Left kidney (tissue), 8 donors: ENCODE measurements at places on chromosomes 4 and X. TPM values are rescaled to one million over a fixed set of nuclear protein-coding genes. Genes with fewer than 3 reads are reported as not detected.

GRCh38 chr4:173489514-173489913 lies 40.5 kb downstream of the HAND2 start:
- no peak for DNase-seq

PLAC1 gene
- 4.5 TPM for polyA plus RNA-seq

DNA sequence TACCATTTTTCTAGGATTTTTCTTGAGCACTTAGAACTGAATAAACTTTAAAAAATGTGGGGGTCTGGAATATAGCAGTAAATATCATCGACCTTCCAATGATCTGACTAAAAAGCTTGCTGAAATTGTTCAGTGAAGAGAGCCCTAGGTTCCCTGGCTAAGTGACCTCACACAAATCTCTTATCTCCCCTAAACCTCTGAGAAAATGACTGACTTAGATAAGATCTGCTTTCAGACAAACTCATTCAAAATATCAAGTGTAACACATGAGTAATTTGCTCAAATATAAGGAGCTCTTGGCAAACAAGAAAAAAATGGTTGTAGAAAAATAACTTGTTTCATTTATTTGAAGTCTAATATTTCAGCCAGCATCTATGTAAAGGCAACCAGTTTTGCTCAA lies 441.7 kb upstream of the SLIT2 start:
- no peak for DNase-seq

- peak; percentile 30 for DNase-seq
Measured at GRCh38 chrX:2664502-2664901, 26.6 kb upstream of the CD99 start.

- no peak for DNase-seq
Measured at GRCh38 chr4:75696581-75696980, 23.4 kb upstream of the G3BP2 start.

PLRG1 gene
- polyA plus RNA-seq = 130 TPM

C4orf36 gene
- polyA plus RNA-seq = 1.4 TPM

RAB33A gene
- 0.52 TPM for polyA plus RNA-seq

GRCh38 chr4:95838192-95838591 lies 1.7 kb upstream of the PDHA2 start:
- DNase-seq = no peak

- DNase-seq = no peak
Measured at GRCh38 chr4:4990857-4991540, 28.3 kb downstream of the CYTL1 start.

DNA sequence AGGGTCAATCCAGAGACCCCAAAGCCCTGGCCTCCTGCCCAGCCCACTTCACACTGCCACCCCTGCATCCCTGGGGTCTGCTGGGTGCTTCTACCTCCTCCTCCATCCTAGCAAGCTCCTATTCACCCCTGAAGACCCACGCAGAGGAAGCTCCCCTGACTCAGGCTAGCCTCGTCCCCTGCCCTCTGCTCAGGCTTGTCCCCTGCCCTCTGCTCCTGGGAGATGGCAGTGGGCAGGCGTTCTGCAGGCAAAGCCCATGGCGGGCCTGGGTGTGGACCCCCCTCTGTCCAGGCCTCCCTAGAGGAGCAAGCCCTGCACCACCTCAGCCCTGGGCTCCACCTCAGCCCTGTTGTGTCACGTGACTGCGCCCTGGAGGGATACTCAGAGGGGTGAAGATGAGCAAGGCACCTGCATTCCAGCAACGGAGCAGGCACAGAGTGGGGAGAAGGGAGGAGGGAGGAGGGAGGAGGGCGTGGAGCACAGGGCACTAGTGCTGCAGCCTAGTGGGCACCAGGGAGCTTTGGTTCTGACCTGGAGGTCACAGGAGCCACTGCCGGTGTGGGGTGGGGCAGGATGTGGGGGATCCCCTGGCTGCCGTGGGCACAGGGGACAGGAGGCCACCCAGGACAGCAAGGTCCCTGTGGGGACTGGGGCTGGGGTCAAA lies 27.6 kb upstream of the FGFR3 start:
- DNase-seq = no peak

DNA sequence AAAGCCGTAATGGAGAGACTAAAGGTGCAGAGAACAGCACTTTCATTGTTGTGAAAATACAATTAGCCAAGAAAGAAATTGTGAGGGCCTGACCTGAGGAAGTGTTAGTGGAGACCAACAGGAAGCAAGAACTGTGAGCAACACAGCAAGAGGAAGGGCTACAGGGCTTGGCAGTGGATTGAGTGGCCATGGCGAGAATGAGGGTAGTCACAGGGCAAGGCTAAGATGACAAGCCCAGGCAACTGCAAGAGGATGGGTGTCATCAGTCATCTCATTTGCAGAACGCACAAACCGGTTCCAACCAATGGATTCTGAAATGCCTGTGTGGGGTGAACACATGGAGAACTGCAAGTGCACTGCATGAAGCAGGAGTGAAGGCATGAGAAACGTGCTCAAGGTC lies 3.6 kb downstream of the SLC10A6 start:
- DNase-seq = no peak

SLITRK4 gene
- 17.9 TPM for polyA plus RNA-seq

CT45A1 gene
- polyA plus RNA-seq = not detected

DNA sequence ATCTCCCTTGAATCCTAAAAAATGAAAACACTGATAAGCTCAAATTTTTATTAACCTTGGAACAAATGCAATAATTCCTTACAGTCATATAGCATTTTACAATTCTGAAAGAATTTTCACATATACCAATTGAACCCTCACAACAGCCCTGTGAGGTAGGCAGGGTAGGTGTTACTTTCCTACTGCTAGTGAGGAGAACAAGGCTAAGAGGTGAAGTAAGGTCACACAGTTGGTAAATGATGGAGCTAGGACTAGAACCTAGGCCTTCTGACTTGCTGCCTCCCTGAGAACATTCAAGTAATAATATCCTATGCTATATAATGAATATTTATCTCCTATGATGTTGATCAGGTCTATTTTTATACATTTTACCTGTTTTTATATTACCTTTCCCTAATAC lies 9.7 kb downstream of the TAF9B start:
- no peak for DNase-seq

TKTL1 gene
- 0.28 TPM for polyA plus RNA-seq

SATL1 gene
- polyA plus RNA-seq = 0.57 TPM

- DNase-seq = no peak
Measured at GRCh38 chr4:40675166-40675565, 45.5 kb upstream of the RBM47 start.

DNA sequence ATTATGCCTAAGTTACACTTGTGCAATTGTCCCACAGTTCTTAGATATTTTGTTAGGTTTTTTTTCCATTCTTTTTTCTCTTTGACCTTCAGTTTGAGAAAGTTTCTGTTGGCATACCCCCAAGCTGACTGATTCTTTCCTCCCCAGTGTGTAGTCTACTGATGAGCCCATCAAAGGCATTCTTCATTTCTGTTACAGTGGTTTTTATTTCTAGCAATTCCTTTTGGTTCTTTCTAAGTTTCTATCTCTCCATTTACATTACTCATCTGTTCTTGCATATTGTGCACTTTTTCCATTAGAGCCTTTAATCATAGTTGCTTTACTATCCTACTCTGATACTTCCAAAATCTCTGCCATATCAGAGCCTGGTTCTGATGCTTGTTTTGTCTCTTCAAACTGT lies 31.9 kb downstream of the CASP6 start:
- no peak for DNase-seq

- DNase-seq = no peak
Measured at GRCh38 chr4:113962016-113962347, 17.5 kb downstream of the ARSJ start.

ZNF157 gene
- 1.6 TPM for polyA plus RNA-seq

CTAG1B gene
- polyA plus RNA-seq = not detected

DNA sequence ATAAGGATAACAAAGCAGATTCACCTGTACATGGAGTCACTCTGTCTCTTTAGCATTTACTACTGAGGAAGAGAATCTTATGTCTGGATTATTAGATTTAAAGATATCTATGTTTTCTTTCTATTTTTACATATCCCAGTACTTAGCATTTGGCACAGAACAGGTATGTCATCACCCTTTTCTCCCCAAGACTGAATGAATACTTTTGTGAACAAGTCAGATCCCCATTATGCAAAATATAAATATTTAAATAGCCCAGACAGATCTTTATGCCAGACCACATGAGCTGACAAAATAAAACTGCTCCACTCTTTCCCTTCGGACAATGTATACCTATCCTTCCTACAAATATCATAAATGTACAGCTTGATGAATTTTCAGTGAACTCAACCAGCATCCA lies 94.5 kb downstream of the CASK start:
- no peak for DNase-seq

- no peak for DNase-seq
Measured at GRCh38 chr4:155629183-155629825, 37.3 kb upstream of the GUCY1A1 start.

L1CAM gene
- polyA plus RNA-seq = 46.9 TPM

NSUN7 gene
- 20.2 TPM for polyA plus RNA-seq

- no peak for DNase-seq
Measured at GRCh38 chrX:147897117-147897516, 14.6 kb upstream of the FMR1 start.

- DNase-seq = no peak
Measured at GRCh38 chr4:13615161-13615560, 12.4 kb downstream of the BOD1L1 start.

- no peak for DNase-seq
Measured at GRCh38 chr4:148787831-148788477, 345.7 kb upstream of the NR3C2 start.
